ENCODE measurements at places on chromosomes 4 and X.

GRCh38 chrX:121307449-121307848 is 260.0 kb downstream of the GLUD2 start:
- no peak for DNase-seq

DNA sequence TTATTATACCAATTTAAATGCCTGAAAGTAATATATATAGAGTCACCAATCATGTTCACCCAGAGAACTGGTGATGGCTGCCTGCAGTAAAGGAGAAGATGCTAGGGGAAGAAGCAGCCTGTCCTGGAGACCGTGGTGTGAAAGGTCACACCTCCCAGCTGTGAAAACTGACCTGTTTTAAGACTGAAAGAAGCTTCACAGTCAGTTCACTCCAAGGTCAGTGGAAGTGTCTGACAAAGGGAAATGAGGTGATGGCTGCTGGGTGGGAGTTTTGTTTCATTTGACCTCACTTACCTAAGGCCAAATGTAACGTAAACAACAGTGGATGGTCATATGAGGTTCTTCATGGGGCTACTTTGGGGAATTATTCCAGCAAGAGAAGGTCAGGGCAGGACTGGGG is 352.1 kb upstream of the GATB start:
- no peak for DNase-seq

DNA sequence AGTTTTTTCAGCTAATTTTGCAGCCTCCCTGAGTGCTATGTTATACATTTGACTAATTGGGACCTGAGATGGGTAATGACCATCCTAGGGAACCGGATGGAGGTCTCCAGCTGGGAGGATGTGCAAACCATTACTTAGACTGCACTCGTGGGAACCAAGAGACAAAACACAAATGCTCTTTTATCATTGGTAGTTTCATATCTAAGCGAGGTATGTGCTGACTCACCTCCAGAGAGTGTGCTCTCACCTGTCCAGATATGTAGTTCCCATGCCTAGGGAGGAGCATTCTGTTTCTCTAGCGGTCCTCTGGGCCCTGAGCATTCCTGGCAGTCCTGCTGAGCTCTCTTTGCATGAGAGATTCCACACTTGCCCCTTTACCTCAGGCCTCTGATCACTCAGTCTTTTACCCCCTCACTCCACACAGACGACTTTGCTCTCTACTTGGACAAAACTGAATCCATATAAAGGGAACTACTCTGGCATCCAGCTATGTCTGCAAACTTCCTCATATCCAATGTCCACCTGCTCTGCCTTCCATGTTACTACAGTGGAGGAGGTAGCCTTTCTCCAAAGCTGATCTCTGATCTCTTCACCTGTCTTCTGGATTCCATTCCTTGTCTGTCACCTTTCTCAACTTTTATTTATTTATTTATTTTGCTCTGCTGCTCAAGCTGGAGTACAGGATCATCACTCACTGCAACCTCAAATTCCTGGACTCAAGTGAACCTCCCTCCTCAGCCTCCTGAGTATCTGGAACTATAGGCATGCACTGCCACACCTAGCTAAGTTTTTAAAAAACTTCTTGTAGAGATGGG is 88.4 kb downstream of the LRP2BP start:
- DNase-seq, result no peak

GRCh38 chr4:80029364-80029763 is 43.7 kb downstream of the ANTXR2 start:
- DNase-seq, result no peak

DNA sequence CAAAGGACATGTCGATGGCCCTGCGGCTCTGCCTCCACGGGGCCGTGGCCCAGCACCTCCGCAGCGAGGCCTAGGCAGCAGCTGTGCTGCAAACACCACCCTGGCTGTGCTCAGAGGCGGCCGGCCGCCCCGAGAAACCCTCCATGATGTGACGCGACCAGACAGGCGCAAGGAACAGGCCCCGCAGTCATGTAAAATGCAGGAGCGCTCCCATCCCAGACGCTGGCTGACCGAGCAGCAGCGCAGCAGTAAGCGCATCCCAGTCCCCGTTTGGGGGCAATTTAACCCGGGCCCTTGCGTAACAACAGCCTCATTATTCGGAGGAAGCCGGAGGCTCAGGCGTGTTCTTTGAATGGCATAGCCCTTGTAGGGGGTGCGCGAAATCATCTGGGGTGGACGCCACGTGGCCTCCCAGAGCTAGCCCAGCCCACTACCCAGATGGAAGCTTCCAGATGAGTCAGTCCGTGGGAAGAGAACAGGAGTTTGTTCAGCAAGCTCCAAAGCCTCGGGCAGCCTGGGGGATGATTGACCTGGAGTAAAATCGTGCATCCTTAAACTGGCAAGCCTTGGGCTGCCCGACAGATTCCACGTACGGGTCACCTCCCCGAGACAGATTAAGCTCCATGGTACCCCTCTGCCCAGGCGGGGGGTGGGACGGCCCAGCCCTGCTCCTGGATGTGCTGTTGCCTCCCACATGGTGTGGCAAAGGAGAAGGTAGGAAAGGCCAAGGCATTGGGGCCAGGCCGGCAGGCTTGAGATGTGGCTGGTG is 124.0 kb downstream of the HMX1 start:
- DNase-seq, result no peak

- no peak for DNase-seq
Observed at GRCh38 chrX:84165711-84166110, 22.3 kb downstream of the RPS6KA6 start.

GRCh38 chr4:154838694-154839093 is 57.6 kb downstream of the RBM46 start:
- no peak for DNase-seq

DNA sequence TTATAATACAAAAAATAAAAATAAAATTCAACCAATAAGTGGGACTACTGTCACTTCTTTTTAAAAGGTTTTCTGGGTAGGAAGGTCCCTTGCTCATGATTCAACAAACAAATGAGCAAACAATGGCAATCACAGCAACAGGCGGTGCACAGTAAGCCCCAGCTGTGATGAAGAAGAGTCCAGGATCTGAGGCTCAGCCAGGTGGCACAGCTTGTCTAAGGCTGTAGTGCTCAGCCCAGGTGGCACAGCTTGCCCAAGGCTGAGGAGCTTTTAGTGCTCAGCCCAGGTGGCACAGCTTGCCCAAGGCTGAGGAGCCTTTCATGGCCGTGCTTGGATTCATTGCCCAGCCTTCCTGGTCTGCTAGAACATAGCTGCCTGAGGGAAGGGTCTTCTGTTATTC is 75.0 kb downstream of the ZFYVE28 start:
- DNase-seq, result no peak

DNA sequence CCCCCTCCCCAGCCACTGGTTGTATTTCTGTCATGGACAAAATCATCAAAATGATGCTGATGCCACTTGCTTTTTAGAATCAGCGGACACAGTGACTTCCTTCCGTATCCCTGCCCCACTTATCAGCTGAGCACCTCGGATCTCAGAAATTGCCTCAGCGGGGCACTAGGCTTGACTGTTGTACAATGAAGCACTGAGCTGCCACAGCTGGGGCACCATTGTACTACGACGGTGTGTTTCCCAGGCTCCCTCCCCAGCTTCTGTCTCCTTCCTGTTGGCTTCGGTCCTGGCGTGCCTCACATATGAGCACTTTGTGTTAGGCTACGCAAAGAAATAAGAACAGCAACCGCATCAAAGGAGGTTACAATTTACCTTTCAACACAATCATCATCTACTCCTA is 82.4 kb downstream of the F11 start:
- DNase-seq, result no peak

DNA sequence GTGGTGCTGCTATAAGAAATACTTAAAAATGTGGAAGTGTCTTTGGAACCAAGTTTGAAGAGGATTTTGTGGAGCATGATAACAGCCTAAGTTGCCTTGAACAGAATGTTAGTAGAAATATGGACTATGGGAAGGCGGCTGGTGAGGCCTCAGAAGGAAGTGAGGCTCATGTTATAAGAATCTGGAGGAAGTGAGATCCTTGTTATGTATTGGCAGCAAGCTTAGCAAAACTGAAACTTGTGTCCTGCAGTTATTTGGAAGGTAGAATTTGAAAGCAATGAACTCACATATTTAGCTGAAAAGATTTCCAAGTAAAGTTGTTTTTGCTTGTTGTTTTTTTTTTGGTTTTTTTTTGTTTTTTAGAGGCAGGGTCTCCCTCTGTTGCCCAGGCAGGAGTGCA is 13.6 kb upstream of the MED14 start:
- DNase-seq, result no peak

- no peak for DNase-seq
Observed at GRCh38 chrX:65502618-65503017, 32.0 kb downstream of the LAS1L start.

GRCh38 chrX:40685362-40685918 is 38.1 kb upstream of the CXorf38 start:
- no peak for DNase-seq

GRCh38 chrX:85998954-85999353 is 48.4 kb downstream of the CHM start:
- no peak for DNase-seq

GRCh38 chrX:29143356-29143755 is 556.1 kb downstream of the IL1RAPL1 start:
- DNase-seq, result no peak

- DNase-seq, result no peak
Observed at GRCh38 chrX:78748846-78749245, 1.3 kb downstream of the LPAR4 start.

DNA sequence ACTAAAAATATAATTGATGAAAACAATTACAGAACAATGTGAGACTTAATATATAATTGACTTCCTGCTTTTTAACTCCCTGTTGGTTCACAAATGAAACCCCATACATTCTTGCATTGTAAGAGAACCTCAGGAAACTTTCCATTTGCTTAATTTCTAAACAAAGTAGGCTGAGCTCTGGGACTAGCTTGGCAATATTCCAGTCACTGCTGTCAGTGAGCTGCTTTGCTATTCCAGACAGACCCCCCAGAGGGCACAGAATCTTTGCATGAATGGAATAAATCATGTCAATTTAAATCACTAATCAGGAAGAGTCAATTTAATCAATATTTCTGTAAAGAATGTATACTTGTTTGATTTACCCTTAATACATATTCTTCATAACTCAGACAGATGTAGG is 110.6 kb downstream of the NEXMIF start:
- no peak for DNase-seq

GRCh38 chr4:94934201-94934600 is 176.4 kb downstream of the BMPR1B start:
- no peak for DNase-seq

DNA sequence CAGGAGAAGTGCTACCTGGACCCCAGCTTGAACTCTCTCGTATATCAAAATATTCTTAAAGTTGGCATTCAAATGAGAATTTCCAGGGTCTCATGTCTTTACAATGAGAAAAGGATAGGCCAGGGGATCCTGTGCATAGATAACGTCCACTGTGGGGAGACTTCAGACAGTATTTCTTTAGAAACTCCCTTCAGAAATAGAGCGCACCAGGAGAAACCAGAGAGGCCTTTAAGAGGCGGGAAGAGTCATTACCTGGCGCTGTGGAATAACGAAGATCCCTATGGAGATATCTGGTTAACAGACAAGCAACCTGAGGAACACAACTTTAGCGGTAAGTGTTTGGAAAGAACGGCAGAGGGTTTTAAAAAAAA is 600 bp downstream of the RADX start:
- DNase-seq, result no peak

- no peak for DNase-seq
Observed at GRCh38 chrX:154495472-154495922, 5.1 kb upstream of the SLC10A3 start.

DNA sequence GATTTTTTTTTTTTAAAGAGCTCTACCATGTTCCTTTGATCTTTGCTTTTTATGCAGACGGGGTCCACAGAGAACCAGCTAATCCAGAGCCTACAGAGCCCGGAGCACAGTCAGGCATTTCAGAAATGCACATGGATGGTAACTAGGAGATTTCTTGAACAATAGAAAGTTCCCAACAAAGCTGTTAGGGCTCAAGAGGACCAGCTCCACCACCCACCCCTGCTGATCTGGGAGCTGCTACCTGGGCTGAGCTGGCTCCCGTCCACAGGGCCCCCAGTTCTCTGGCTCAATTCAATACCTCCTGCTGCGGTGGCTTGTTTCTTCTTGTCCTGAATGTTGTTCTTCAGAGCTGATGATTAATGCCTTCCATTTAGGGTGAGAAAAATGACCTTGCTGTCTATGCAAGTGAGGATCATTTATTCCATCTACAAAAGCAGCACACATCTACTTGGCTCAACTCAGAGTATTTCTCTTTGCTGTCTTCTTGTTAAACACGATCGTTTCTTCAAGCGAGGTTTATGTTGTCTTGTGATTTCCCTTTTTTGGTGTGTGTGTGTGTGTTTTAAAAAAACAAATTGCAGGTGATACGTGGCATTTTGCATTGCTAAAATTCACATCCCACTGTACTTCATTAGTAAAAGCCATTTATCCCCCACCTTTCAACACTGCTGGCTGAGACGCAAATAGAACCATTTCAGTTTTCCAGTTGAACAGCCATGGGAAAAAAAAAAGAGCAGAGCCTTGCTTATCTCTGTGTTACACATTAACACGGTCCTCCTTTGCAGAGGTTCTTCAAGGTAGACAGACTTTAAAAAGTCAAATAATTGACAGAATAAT is 31.3 kb downstream of the IGFBP7 start:
- DNase-seq, result no peak

GRCh38 chr4:67401902-67402301 is 143.4 kb downstream of the CENPC start:
- DNase-seq, result no peak

DNA sequence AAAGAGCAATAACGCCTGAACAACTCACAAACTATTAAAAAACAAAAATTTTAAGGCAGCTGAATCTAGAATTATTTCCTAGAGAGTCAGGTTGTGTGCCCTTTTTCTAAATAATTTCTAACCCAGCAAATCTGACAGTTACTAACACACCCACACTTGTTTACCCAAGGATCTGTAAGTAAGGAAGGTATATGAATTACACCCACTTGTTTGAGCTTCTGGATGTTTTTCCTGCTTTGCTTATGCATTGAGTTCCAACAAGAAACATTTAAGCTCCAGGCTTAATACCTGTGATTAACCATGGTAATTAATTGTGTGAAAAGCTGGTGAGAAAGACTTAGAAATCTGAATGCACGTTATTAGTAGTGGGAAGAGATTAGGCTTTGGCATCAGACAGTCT is 1.5 kb downstream of the NIPAL1 start:
- no peak for DNase-seq

DNA sequence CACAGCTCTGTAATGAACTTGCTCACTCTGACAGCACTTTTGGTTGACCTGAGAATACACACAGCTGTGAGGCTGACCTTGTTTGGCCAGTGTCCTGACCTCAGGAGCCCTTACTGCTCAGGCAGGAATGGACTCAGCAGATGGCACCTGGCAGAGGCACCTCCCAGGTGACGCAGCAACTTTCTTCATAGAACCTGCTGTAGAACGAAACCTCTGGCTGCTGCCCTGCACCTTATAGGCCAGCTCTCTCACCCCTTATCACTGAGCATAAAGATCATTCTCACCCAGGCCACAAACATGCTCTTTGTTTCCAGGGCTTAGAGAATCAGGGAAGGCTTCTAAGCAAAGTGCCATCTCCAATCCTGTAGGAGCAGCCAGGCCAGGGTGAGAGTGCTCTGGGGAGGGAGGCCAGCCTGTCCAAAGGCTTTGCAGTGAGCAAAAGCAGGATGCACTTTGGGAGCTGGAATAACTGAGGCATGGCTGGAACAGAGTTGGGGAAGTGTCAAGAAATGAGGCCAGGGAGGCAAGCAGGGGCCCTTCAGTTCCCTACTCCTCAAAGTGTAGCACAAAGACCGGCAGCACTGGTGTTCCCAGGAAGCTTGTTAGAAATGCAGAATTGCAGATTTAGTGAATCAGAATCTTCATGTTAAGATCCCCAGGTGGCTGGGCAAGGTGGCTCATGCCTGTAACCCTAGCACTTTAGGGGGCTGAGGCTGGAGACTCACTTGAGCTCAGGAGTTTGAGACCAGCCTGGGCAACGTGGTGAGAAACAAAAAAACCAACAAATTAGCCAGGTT is 13.3 kb upstream of the CENPU start:
- no peak for DNase-seq

GRCh38 chr4:95198961-95199360 is 349.8 kb downstream of the UNC5C start:
- no peak for DNase-seq

Data from cortex of kidney (tissue), 1 donor.